Hematopoietic multipotent progenitor cell treated with erythropoietin and hydrocortisone succinate and interleukin-3 and kit ligand, for 4 days (in vitro differentiated cells): ENCODE measurements at places on chromosomes 1 and 21.

DNA sequence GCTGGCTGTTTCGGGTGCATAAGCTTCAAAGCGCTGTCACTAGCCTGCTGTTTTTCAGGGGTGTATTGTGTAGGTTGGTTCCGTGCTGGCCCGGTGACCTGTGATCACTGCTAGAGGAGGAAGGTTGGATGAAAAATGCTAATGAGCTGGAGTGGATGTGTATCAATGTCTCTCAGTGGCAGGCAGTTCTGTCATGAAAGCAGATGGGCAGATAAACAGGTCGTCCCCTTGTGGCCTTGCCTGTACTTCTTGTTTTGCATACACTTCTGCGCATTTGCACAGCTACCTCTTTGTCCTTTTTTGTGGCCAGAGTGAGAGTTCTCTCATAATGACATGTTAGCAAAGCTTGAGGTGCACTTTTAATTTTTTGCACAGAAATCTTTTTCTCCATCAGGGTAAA lies 2.9 kb downstream of the SELENON start:
- DNase-seq = peak; percentile 75

DNA sequence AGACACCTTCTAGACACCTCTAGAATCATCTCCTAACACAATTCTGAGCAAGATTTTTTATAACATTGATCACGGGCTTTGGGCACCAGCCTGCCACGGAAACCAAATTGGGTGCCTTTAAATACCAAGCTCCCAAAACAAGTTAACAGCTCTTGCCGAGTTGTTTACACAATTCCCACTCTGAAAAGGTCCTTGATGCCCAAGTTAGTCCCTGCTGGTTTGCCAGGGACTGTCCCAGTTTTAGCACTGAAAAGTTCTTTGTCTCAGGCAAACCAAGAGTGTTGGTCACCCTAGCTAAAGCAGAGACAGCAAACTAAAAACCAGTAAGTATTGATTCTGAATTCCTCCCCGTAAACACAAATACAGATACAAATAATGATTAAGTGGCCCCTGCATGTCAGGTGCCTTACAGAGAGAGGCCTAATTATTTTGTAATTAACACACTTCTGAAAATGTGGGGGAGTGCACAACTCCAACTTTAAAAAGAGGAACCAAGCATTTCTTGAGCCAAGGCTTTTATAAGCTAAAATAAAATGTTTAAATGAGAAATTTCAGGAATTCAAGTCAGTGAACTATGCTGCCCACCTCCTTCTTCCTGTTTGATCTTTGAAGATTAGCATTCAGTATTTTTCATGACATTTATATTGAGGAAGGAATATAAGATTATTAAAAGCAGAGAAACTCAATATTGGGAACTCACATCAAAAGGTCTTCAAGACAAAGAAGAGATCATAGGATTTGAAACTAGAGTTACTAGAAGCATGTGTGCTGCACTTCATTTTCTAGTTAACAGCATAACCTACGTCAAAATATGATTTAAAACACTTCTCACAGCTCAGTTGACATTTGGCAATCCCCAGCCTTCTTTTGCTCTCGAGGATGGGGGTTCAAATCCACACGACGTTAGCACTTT lies 9.0 kb upstream of the UBE2U start:
- peak; percentile 52 for DNase-seq

- DNase-seq = no peak
Observed at GRCh38 chr21:43721939-43722338, 3.0 kb downstream of the PDXK start.

- no peak for DNase-seq
Observed at GRCh38 chr1:155253797-155254196, 1.5 kb downstream of the ENTREP3 start.

DNA sequence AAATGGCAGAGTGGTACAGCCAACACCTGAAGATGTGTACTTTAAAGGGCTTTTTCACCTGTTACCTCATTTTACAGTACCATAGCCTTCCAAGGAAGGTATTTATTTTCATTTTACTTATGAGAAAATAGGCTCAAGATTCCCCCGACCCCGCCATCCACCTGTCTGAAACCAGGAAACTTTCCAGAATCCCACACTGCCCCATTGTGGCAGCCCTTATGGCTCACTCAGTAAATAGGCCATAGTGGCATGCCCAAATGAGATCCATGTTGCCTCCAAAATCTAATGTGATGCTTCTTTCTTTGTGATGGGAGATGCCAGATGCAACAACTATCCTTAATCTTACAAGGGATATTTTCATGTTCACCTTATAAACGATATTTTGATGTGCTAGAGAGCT lies 97.8 kb downstream of the EBNA1BP2 start:
- no peak for DNase-seq

GRCh38 chr1:200780545-200781369 lies 42.1 kb downstream of the CAMSAP2 start:
- DNase-seq = no peak

- no peak for DNase-seq
Observed at GRCh38 chr1:115757326-115757725, 11.2 kb downstream of the CASQ2 start.

GRCh38 chr1:91592716-91593477 lies 92.2 kb downstream of the CDC7 start:
- no peak for DNase-seq

- no peak for DNase-seq
Observed at GRCh38 chr1:115186711-115187265, 97.5 kb upstream of the TSPAN2 start.

DNA sequence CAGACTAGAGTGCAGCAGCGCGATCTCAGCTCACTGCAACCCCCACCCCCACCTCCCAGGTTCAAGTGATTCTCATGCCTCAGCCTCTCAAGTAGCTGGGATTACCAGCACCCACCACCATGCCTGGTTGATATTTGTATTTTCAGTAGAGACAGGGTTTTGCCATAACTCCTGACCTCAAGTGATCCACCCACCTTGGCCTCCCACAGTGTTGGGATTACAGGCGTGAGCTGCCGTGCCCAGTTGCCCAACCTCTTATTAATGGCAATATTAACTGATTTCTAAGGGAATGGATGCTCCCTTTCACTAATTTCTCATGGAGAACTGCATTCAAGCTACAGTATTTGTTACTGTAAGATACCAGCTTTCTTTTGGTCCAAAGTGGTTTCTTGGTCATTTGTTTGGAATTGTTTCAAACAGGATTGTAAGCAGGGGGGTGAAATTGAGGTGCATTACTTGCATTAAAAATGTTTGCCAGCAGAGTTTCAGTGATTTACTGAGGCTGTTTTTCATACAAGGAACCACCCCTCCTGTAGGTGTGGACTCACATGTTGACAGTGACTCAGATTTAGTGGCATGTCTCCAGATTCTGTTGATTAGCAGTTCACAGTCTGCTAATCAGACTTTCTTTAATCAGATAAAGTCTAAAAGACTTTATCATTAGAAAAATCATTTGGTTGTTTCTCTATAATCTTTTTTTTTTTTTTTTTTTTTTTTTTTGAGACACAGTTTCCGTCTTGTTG lies 3.9 kb upstream of the TGFBR3 start:
- peak; percentile 35 for DNase-seq
